Stimulated activated CD4-positive, alpha-beta T cell treated with anti-CD3 and anti-CD28 coated beads, Interleukin-1b, Interleukin-23, amount 100 ng/mL, for 1 hour (primary cell): ENCODE measurements at places on chromosomes 7 and 10.

GRCh38 chr10:103605359-103606096 lies 112.0 kb downstream of the NEURL1 start:
- DNase-seq: no peak

DNA sequence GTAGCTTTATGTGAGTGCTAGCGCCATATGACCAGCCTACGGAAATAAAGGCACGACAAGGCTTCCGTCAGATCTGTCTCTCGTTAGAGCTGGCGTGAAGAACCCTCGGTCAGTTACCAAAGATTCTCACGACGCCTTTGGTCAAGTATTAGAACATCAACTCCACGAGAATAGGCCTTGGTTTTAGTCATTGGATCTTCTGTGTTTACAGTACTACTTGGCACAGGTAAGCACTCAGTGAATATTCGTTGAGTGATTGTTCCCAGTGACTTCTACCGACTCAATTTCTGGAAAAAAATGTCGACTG lies 316 bp downstream of the RBM48 start:
- DNase-seq: no peak

GRCh38 chr7:128932862-128933179 lies 4.9 kb upstream of the IRF5 start:
- no peak for DNase-seq

DNA sequence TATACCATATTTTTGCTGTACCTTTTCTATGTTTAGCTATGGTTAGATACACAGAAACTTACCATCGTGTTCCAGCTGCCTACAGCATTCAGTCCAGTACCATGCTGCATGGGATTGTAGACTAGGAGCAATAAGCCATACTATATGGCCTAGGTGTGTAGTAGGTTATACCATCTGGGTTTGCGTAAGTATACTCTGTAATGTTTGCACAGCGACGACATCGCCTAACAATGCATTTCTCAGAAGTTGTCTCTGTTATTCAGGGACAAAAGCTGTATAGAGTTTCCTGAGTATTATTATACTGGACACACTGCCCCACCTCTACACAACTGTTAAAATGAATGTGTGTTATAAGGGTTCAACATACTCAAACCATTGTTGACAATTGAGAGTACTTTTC lies 93.8 kb upstream of the MKI67 start:
- no peak for DNase-seq

- no peak for DNase-seq
Observed at GRCh38 chr10:97163181-97163580, 22.6 kb downstream of the SLIT1 start.
